ENCODE measurements at places on chromosomes 4 and X. TPM values are rescaled to one million over a fixed set of nuclear protein-coding genes. Genes with fewer than 3 reads are reported as not detected.

The FAM184B gene
- total RNA-seq = not detected

DNA sequence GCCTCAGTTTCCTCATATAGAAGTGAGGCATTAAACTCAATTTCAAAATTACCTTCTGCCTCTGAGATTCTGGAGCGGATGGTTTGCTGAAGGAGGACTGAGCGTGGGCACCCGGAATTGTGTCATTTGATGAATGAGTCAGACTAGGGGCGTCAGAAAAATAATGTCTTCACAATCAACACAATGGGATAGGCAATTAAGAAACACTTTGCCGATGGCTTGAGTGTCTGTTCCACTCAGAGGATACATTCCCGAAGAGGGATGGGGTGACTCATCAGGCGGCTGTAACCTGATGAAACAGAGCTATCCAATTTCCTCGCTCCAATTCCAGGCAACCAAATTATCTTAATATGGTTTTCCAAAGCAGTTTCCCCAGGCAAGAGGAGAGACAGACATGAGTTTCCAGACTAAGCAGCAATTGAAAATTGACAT, 1.2 kb upstream of the CHRNA9 start:
- DNase-seq = peak; percentile 60

DNA sequence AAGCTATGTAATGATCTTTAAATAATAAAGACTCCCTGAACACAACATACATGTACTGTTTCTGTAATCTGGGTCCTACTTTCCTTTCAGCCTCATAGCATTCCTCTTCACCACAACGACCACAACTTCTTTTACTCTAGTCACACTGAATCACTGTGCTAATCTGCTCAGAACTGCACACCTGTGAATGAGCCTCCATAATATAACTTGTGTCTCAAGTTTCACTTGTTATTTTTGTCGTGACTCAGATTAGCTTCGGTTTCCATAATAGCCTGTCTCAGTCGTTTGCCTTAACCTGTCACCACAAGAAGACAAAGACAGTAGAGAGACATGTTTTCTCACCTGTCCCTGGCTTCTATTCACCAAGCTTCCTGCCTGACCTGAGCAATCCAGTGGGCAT, 61.8 kb downstream of the MAGED1 start:
- DNase-seq = peak; percentile 79

- DNase-seq = no peak
Measured at GRCh38 chr4:24279911-24280375, 304.4 kb downstream of the DHX15 start.

The DAPP1 gene
- total RNA-seq = 14.5 TPM

DNA sequence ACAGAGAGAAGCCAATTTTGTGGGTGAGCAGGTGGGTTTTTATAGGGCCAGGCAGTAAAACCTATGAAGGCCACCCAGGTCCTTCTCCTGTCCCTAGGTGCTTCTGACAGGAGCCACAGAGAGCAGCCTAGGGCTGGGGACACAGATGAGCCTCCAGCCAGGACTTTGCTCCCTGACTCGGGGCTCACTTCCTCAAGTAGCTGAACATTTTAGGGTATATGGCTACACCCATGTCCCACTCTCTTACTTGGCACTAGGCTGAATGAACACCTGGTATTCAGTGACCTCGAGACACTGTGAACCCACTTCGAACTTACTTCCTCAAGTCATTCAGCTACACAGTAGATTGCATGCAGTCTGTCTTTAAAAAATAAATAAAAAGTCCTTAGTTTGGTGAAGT, 217.3 kb downstream of the MID1IP1 start:
- DNase-seq = no peak

The WDR17 gene
- total RNA-seq = 0.33 TPM

- no peak for DNase-seq
Measured at GRCh38 chr4:91114386-91114785, 987.2 kb downstream of the CCSER1 start.

The FAM9B gene
- not detected for total RNA-seq

The ZC4H2 gene
- 12.4 TPM for total RNA-seq

The NDST4 gene
- not detected for total RNA-seq

DNA sequence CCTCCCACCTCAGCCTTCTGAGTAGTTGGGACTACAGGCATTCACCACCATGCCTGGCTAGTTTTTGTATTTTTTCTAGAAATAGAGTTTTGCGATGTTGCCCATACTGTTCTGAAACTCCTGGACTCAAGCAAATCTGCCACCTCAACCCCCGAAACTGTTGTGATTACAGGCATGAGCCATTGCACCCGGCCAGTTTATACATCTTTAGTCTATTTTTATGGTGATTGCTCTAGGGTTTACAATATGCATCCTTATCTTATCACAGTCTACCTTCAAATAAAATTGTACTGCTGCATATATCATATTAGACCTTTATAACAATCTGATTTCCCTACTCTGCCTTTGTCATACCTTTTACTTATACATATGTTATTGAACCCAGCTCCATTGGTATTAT, 56.9 kb downstream of the SOWAHB start:
- no peak for DNase-seq

DNA sequence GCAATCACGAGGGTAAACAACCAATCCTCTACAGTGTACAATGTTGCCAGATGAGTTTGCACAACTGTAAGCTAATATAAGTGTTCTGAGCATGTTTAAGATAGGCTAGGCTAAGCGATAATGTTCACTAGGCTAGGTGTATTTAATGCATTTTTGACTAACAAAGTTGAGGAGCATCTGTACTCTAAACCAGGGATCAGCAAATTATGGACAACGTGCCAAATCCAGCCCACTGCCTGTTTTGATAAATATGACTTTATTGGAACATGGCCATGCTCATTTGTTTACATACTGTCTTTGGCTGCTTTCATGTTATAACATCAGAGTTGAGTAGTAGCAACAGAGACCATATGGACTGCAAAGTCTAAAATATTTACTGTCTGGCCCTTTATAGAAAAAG, 46.3 kb upstream of the ARHGEF6 start:
- DNase-seq = no peak

DNA sequence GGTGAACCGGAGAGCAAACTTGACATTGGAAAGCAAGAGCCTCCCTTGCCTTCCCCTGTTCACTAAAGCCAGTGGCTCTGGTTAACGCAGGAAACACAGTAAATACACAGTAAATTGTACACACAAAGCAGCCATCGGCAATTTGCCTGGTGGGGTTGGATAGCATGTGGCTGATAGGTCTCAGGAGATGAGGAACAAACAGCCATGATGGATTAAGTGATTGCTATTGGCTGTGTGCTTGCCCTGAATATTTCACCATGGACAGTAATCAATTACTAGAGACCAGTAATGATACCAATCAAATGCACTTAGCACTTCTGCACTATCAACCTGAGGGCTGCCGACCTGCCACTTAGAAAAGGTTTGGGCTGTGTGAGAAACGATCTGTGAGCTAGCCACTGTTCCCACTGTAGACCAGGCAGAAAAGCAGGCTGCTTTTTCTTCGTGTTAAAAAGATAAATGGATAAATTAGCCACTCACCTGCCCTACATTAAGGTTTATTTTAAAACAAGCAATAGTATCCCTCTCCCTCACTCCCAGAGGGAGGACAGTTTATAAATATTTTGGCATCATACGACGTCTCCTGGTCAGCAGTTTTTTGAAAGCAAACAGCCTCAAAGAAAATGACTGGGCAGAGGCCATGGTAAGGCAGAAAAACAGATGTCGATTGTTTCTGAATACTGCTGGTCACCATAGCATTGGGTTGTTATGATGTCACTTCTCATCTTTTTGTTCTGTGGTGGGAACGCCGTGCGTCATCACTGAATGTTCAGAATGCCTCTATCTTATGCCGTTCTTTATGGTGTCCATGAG, 167.1 kb downstream of the MAML3 start:
- DNase-seq = no peak

GRCh38 chrX:42975906-42976305, 197.9 kb upstream of the PPP1R2C start:
- DNase-seq = no peak
